Body of pancreas (tissue), 4 donors: ENCODE measurements at places on chromosomes 1 and 21.

DNA sequence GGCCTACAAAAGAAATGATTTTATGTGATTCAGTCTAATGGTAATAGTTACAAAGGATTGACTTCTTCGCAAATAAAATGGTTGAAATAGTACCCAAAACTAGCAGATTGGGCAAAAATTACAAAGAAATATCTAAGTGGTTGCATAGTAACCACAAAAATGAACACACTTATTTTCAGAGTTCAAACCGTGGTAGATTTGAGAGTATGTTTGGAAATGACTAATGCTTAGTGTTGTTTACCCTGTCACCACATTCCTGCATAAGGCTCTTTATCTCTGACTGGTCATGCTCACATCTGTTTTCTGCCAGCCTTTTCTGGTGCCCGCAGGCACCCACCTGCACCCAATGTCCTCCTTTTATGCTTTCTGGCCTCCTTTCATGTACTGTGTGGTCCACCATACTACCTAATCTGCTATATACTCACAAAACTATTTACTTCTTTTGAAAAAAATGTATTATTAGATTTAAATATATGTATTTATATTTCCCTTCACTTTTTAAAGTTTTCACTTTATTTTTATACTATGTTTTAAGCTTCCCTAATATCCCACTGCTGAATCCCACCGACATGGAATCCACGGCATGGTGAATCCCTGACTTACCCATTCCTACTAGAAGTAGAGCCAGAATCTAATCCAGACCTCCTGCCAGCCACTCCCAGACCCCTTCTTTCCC is 30.3 kb downstream of the PTPRC start:
- DNase-seq, result no peak

- no peak for DNase-seq
Measured at GRCh38 chr1:174415506-174415905, 32.3 kb upstream of the GPR52 start.

DNA sequence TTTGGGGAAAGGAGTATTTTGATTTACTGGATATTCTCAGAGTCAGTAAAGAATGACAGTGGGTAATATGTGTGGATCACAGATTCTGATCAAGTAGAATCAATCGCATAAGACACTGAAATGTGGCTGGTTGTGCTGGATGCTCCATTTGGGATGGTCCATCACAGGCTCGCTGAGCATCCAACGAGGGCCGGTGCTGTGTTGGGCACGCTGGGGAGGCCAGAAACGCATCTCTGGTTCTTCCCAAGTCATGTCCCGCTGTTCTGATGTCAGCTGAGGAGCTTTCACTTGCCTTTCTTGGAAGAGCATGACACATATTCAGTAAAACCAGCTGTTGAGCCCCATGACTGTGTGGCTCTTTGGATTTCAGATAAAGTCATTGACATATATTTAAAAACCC is 72.0 kb downstream of the UMODL1 start:
- DNase-seq, result no peak

DNA sequence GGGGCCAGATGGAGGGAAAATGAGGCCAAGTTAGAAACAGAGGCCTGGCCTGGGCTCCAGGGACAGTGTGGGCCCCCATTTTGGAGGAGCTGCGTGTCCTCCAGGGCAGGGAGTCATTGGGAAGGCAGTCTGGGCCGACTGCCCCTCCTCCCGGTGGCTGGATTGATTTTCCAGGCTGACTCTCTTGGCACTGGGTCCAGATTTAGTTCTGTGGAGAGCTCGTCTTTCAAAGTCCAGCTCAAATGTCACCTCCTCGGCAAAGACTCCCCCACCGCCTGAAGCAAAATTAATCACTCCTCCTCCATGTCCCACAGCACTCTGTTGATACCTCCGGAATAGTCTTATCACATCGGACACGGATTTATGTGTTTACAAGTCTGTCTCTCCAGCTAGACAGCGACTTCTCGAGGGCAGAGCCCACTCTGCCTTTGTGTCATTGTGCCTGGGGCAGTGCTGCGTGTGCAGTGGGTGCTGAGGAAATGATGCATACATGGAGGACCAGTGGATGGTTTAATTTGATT is 175.1 kb downstream of the CAMTA1 start:
- peak; percentile 44 for DNase-seq

- no peak for DNase-seq
Measured at GRCh38 chr1:73943270-73943669, 254.7 kb downstream of the LRRIQ3 start.

GRCh38 chr21:40176724-40177123 is 309.5 kb downstream of the PCP4 start:
- peak; percentile 14 for DNase-seq

DNA sequence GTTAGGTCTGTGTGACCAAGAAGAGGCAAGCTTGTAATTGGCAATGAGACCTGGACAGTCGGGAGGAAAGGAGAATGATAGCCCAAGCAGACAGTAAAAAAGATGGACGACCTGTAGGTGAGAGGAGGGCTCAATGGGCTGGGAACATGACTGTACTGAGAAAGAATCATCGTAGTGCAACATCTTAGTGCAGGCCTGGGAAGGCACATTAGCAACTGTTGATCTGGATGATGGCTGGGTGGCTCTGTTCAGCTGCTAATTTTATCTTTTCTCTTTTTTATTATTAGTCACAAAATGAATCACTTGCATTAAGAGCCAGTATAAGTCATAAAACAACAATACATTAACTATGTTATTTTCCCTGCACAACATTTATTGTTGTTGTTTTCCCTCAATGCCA is 32.9 kb downstream of the IFI44 start:
- no peak for DNase-seq

GRCh38 chr1:41282679-41283317 is 40.7 kb upstream of the SCMH1 start:
- DNase-seq, result peak; percentile 46

DNA sequence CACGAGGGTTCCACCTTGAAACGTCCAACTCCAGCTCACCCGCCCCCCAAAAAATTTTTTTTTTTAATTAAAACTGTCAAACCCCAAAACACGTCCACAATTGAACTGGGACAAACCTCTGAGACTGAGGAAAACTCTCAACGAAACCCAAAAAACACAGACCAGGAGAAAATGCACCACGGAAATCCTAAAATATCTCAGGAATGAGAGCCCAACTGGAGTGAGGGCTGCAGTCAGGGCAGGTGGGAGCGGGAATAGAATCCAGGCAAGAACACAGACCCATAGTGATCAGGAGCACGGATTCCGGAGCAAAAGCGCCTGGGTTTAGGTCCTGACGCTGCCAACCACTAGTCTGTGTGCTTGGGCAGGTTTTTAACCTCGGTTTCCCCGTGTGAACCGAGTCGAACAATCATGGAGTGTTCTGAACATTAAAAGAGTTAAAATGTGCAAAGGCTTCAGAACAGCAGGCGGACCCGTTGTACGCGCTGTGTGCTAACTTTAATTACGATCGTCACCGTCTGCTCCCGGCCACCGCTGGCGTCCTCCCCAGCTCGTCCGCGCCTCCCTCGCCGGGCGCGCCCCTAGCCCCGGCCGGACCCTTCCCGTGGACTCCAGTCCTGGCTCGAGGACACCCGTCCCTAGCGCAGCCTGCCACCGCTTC is 624 bp downstream of the ARHGAP29 start:
- no peak for DNase-seq

DNA sequence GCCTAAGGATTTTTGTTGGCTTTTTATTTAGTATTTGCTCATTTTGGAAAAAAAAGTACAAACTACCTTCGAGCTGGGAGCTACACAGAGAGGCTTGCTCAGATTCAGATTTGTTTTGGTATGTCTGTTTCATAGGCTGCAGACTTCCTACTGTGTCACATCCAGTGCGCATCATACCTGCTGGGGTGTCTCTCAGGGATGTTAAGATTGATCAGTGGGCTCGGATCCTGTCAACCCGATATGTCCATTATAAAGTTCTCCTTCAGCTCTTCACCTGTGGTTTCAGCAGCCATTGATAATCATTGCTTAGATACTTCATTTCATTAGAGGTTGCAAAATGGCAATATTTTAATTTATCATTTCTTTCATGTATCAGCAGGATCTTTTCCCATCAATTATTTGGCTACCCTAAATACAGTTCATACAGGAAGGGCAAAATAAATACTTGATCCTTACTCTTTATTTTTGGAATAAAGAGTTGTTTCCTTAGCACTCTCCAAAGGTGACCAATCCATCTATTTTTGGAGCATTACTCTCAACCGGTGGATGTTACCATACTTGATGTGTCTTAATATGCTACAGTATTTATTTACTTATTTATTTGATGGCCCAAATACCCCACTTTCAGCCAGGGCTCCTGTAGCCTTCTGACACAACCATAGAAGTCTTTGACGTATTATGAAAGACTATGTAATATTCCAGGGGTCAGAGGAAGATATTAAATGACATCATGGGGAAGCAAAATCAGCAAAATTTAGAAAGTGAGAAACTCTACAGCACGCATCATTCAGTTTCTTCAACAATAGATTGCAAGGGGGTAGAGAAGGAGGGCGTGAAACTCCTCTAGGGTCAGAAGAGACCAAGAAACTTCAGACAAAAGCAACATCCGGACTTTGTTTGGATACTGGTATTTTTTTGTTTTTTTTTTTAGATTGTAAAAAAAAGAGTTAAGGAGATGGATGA is 55.3 kb upstream of the HNRNPU start:
- DNase-seq, result no peak

GRCh38 chr21:33008333-33009051 is 17.2 kb upstream of the OLIG2 start:
- no peak for DNase-seq

- peak; percentile 94 for DNase-seq
Measured at GRCh38 chr1:193408782-193409293, 222.4 kb upstream of the B3GALT2 start.

GRCh38 chr1:67855961-67856360 is 22.7 kb upstream of the GNG12 start:
- DNase-seq, result no peak

DNA sequence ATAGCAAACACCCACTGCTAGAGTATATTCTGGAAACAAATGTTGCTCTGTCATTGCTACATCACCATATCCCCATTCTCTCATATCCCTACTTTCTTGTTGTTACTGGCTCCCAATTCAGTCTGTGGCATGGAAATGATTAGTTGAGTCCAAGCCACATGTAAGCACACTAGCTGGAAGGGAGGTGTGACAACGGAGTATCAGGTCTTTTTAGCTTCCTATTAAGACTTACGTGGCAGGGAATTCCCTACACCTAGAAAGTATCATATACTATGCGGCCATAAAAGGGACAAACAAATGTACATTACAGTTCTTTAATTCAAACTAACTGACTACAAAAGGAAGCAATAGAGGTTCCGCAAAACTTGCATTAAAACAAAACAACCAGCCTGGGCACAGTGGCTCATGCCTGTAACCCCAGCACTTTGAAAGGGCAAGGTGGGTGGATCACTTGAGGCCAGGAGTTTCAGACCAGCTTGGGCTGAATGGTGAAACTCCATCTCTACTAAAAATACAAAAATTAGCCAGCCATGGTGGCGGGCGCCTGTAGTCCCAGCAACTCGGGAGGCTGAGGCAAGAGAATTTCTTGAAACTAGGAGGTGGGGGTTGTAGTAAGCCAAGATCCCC is 48.6 kb downstream of the INTS7 start:
- DNase-seq, result no peak

DNA sequence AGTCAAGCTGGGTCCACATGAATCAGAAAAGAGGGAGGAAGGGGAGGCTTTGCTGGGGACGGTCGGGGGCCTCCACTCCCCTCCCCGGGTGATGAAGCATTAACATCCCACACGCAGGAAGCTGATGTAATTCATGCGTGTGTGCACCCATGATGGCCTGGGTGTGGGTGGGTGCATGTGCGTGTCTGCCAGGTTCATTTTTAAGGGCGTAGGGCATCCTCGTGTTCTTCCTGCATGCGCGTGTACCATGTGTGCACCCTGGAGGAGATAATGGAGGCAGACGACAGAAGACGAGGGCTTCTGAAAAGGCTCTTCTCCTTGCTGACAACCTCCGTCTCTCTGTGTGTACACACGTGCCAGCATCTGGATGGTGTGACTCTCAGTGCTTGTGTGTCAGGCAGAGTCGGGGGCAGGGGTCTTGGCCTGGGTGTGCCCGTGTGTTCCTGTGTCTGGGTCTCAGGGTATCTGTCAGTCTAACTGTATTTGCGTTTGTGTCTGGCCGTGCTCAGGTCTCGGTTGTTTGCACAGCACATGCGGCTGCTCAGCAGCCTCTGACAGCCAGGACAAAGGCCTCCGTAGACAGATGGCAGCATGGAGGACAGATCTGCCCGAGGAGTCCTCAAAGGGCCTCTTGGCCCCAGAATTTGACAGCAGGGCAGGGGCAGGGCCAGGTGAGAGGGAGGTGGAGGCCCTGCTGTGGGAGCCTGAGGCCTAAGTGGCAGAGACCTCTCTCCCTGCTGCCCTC is 2.4 kb downstream of the RAP1GAP start:
- peak; percentile 9 for DNase-seq

DNA sequence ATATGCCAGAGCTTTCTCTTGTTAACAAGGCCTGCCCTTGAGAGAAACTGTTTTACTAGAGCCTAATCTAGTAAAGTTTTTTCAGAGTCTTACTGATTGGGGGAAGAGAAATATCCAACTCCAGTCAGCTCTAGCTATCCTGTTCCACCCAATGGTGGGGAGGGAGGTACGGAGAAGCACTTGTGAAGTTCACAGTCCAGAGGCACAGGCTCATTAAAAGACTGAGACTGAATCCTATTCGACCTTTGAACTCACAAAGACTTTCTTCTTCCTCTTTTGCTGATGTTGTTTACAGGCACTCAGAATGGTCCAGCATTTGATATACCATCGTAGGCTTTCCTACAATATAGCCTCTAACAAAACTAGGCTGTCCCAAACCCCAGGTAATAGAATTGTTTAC is 15.5 kb upstream of the SFT2D2 start:
- DNase-seq, result no peak

DNA sequence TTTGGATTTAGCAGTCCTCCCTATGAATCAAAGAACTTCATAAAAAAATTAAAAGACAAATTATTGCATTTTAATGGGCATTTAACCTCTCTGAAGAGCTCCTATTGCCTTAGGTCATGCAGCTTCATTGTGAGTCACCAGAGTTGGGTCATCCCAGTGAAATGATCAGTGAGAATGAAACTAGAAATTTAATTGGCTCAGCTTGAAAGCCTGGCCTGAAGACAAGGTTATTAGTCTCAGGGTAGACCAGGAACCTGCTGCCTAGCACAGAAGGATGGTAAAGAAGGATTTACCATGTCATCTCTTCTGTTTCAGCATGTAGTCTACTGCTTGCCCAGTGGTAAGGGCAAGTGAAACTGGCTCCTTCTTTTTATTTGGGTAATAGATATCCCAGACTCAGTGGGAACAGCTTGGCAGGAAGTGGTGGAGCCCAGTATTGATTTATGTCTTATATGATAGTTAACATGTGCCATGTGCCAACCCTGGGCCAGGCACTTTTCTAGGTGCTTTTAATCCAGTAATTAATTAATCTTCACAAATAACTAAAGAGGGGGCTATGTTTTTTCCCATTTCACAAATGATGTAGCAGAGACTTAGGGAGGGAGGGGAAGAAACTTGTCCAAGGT is 23.6 kb downstream of the LAMC2 start:
- DNase-seq, result peak; percentile 16

DNA sequence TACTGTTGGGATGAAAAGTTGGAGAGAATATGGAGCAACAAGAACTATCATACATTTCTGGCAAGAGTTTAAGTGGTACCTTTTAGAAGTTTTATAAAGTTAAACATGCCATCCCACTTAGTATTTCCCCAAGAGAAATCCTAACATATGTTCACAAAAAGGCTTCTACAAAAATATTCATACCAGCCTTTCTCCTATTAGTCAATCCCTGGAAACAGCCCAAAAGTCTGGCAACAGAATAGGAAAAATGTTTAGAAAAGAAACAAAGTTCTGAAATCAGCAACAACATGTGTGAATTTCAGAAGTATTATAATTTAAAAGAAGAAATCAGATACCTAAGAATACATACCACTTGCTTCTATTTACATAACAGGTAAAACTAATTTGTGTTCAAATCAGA is 271.0 kb downstream of the DSCAM start:
- DNase-seq, result no peak

- no peak for DNase-seq
Measured at GRCh38 chr1:217392441-217392840, 238.4 kb downstream of the GPATCH2 start.
